Prostate gland (tissue), 2 donors: ENCODE measurements at places on chromosomes 2 and 18. TPM values are rescaled to one million over a fixed set of nuclear protein-coding genes. Genes with fewer than 3 reads are reported as not detected.

APOB gene
- 0.91 TPM for total RNA-seq

ALKAL2 gene
- 2.6 TPM for total RNA-seq

RPRM gene
- total RNA-seq = 4.9 TPM

PIGN gene
- 30.3 TPM for total RNA-seq

CYP27A1 gene
- 97.7 TPM for total RNA-seq

KCNS3 gene
- 17.4 TPM for total RNA-seq

C2orf81 gene
- total RNA-seq = 6.1 TPM

CD8B2 gene
- total RNA-seq = 1.2 TPM

RAD51AP2 gene
- total RNA-seq = 4.2 TPM

TFPI gene
- total RNA-seq = 19.5 TPM

SCN2A gene
- total RNA-seq = 1.4 TPM

DNA sequence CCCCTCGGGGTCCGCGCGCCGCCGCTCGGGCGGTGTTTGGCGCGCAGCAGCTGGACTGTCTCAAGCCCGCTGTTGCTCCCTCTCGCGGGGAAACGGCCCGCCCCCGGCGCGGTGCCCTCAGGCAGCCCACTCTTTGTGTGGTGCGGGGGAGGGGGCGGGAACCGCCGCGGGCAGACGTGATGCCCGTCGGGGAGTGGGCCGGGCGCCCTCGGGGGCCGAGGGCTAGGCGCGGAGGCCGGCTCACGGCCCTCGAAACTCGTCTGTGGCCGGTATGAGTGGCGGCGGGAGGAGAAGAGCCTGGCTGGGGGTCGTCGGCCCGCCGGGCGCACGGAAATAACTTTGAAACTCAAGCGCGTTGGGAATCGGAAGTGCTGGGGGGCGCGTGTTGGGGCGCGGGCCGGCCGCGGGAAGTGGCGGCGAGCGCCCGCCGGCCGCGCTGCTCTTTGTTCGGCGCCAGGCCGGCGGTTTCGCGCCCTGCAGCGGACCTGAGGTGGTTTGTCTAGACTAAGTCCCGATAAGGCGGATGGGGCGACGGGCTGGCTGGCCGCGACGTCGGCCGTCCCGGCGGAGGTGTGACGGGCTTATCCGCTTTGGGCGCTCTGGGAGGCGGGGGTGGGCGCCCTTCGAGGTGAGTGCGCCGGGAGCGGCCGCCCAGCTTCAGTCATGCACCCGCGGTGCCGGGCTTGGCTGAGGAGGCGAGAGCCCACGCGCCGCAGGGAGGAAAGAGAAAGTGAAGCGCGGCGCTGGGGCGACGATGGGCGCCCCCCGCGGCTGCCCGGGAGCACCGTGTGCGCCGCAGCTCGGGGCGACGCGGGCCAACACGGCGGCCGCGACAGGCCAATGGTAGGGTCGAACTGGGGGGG is 679 bp downstream of the PTMA start:
- H3K36me3 ChIP-seq = no peaks in the 10 kb centered on the region
- DNase-seq = peak; percentile 24
- H3K27ac ChIP-seq = peak overlapping the region; percentile 93
- H3K27me3 ChIP-seq = no peaks in the 10 kb centered on the region
- H3K4me3 ChIP-seq = peak overlapping the region; percentile 69

DNA sequence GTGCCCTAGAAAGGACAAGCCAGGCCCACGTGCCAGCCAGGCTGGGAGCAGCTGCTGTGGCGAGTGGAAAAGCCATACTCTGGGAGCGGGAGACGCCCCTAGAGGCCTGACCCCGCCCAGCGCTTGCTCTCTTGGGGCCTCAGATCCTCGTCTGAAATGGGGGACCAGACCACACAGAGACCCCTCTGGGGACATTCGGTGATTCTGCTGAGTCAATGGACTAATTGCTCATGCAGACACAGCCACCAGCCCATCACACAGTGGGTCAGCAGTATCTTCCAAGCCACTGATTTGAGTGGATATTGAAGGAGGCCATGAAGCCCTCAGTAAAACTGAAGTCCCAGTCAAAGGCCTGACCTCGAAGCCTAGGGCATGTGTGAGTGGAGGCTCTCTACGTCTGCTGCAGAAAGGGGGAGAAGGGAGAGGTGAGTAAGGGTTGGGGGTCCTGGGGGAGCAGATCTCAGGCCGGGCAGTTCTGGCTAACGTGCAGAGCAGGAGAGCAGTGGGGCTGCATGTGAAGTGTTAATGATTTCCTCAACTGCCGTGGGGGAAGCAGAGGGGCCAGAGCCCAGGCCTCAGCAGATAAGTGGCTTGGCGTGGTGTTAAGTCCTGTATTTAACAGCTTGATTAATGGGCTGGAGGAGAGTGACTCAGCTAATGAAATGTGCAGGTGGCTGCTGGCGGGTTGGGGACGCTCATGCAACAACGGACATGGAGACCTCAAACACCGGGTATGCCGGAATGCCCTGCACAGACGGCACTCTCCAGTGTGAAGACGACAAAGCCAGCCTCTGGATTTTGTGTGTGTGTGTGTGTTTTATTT is 104.4 kb upstream of the TWIST2 start:
- no peaks in the 10 kb centered on the region for H3K4me1 ChIP-seq
- DNase-seq = no peak
- H3K27ac ChIP-seq = no peak overlapping the region
- H3K27me3 ChIP-seq = no peaks in the 10 kb centered on the region
- no peak overlapping the region for H3K4me3 ChIP-seq

DNA sequence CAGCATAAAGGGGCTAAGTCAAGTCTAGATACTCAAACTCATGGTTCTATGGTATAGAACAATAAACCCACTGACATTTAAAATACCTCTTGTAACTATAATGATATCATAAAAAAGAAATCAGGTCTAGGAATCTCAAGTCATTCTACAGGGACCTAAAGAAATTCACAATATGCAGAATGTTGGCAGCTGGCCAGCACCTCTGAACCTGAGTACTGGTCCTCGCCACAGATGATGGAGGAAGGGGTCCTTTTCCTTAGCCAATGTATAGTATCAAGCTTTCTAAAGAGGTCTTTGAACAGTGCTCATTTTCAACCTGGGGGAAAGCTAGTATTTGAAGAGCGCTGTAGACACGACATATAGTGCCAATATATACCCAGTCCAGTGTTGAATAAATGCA is 108.4 kb upstream of the ITGB6 start:
- H3K4me1 ChIP-seq = no peaks in the 10 kb centered on the region
- H3K27me3 ChIP-seq = no peaks in the 10 kb centered on the region
- no peak overlapping the region for H3K27ac ChIP-seq
- no peak overlapping the region for H3K4me3 ChIP-seq

GRCh38 chr2:29848566-29849310 is 72.6 kb downstream of the ALK start:
- H3K4me1 ChIP-seq = no peaks in the 10 kb centered on the region
- DNase-seq = no peak
- H3K36me3 ChIP-seq = no peaks in the 10 kb centered on the region
- H3K4me3 ChIP-seq = no peak overlapping the region
- no peak overlapping the region for H3K27ac ChIP-seq

GRCh38 chr2:11073251-11073650 is 82.0 kb upstream of the SLC66A3 start:
- H3K4me1 ChIP-seq = no peaks in the 10 kb centered on the region
- no peak overlapping the region for H3K27ac ChIP-seq
- DNase-seq = no peak
- no peaks in the 10 kb centered on the region for H3K27me3 ChIP-seq
- no peaks in the 10 kb centered on the region for H3K36me3 ChIP-seq
- H3K4me3 ChIP-seq = no peak overlapping the region

DNA sequence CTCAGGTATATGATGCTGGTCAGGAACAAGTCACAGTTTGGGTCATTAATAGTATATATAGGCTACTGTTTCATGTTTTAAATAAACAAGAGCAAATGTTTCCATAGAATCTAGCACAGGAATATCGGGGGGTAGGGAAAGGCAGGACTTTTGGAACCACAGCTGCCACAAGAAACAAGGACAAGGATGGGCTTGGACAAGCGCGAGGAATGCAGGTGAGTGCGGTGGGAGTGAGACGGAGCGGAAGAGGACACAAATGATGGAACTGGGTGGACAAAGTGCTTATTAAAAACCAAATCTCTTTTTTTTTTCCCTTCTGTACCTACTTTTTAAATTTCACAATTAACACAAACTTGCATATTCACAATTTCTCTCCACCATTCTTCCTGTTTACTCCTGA is 49.1 kb downstream of the SNORC start:
- H3K4me3 ChIP-seq = no peak overlapping the region
- H3K4me1 ChIP-seq = no peaks in the 10 kb centered on the region

- H3K27ac ChIP-seq = no peak overlapping the region
- no peak overlapping the region for H3K4me3 ChIP-seq
- H3K27me3 ChIP-seq = no peaks in the 10 kb centered on the region
Measured at GRCh38 chr2:75737961-75738360, 27.2 kb upstream of the GCFC2 start.

DNA sequence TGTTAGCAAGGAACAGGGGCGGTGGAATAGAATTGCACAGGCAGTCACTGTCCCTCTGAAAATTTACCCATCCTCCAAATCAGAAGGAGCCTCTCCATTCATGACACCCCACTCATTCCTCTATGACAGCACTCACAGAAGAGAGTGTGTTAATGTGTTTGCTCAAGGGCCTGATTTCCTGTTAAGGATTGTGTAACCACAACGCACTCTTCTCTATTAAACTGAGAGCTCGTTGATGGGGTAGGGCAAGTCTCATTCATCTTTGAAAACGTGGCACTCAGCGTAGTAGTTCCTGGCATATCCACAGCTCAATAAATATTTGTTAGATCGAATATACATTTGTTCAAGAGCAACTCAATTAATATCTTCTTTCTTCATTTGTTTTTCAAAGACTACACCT is 106.4 kb downstream of the VAPA start:
- H3K4me1 ChIP-seq = no peaks in the 10 kb centered on the region

GRCh38 chr2:74415762-74416395 is 5.5 kb downstream of the C2orf81 start:
- H3K4me3 ChIP-seq = peak overlapping the region; percentile 42
- DNase-seq = no peak

DNA sequence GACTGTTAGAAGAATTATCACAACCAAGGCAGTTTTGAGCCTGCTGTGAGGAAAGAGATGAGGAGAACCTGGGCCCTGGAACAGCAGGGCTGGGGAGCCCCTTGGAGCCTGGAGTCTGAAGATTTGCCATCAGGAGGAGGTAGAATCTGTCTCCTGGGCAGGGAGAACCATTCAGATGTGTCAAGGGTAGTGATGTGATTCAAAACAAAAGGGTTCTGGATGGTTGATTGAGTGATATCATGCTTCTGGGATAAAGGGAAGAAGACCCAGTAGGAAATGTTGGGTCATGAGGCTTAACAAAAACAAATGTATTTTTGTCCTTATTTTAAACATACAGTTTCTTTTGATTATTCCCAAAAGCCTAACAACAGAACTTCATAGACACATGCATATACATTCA is 28.6 kb downstream of the RNF144A start:
- no peaks in the 10 kb centered on the region for H3K4me1 ChIP-seq
- no peak overlapping the region for H3K27ac ChIP-seq
- H3K4me3 ChIP-seq = no peak overlapping the region
- peak; percentile 2 for DNase-seq
- no peaks in the 10 kb centered on the region for H3K27me3 ChIP-seq
- no peaks in the 10 kb centered on the region for H3K36me3 ChIP-seq

DNA sequence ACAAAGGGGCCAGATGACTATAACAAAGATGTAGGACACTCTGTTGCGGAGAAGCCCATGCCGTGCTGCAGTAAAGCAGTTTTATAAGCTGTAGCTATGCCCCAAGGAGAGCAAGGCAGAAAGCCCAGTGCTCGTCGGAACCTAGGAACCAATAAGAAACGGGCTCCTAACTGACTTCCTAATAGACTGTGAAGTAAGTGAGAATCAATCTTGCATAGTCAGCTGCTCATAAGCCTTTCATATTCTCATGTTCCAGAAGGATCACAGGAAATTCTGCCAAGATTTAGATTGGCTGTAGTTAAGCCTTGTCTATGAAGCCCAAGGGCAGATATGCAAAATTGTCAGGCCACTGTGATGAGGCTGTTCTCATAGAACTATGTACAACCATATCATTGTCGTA is 98.4 kb downstream of the RTTN start:
- no peaks in the 10 kb centered on the region for H3K36me3 ChIP-seq
- H3K27ac ChIP-seq = no peak overlapping the region
- H3K4me1 ChIP-seq = no peaks in the 10 kb centered on the region
